HFFc6 (cell line): ENCODE measurements at places on chromosomes 6 and 20. TPM values are rescaled to one million over a fixed set of nuclear protein-coding genes. Genes with fewer than 3 reads are reported as not detected.

DNA sequence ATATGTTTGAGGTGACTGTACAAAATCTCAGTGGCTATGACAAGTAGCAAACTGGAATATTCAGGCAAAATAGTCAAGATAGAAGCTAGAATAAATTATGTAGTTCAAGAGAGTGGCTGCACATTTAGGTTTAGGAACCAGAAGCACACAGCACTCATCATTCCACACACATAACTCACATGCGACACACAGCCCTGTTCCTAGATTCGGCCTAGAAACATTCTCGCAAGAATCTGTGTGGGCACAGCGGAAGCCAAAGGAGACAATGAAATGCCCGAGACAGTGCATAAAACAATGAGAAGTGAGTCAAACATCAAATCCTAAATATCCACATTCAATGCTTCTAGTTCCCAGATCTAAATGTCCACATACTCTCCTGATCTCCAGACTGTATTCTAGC, 9.5 kb upstream of the SUPT3H start:
- peak; percentile 34 for DNase-seq
- H3K4me1 ChIP-seq, result peaks cover 41% of the 10 kb centered on the region
- H3K4me3 ChIP-seq, result no peak overlapping the region; the same call in 1 of the 2 replicates
- H3K27ac ChIP-seq, result peak overlapping the region; percentile 22
- no peaks in the 10 kb centered on the region for H3K36me3 ChIP-seq

GRCh38 chr6:107642095-107642860, 152.4 kb downstream of the SOBP start:
- H3K36me3 ChIP-seq, result no peaks in the 10 kb centered on the region
- H3K27me3 ChIP-seq, result peaks cover 9% of the 10 kb centered on the region
- no peak overlapping the region for H3K27ac ChIP-seq
- no peaks in the 10 kb centered on the region for H3K4me1 ChIP-seq

- no peak overlapping the region for H3K27ac ChIP-seq
- no peak overlapping the region for H3K4me3 ChIP-seq
- H3K36me3 ChIP-seq, result no peaks in the 10 kb centered on the region
- no peak for DNase-seq
- H3K27me3 ChIP-seq, result no peaks in the 10 kb centered on the region
- H3K4me1 ChIP-seq, result no peaks in the 10 kb centered on the region
These were observed 211.9 kb downstream of the CDH26 start for GRCh38 chr20:60170116-60170515.

DNA sequence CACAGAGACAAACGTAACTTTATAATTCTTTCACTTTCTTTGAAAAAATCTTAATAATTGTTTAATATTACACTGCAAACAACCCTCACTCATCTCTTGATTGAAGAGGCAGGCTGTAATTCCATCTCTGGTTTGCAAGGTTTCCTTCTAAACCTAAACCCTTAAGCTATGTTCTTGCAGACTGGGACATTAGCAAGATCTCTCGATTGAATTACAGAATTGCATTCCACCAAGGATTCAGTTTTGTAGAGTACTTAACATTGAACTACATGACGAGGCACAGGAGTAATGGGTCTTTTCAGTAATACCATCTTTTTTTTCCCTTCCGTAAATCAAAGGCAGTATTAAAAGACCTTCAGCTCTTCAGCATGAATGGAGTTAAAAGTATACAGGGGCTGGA, 111.6 kb upstream of the EEF1E1 start:
- H3K27me3 ChIP-seq, result peaks cover 4% of the 10 kb centered on the region
- H3K27ac ChIP-seq, result no peak overlapping the region
- DNase-seq, result no peak
- no peaks in the 10 kb centered on the region for H3K36me3 ChIP-seq
- peaks cover 13% of the 10 kb centered on the region for H3K4me1 ChIP-seq
- no peak overlapping the region; the same call in 1 of the 2 replicates for H3K4me3 ChIP-seq

DNA sequence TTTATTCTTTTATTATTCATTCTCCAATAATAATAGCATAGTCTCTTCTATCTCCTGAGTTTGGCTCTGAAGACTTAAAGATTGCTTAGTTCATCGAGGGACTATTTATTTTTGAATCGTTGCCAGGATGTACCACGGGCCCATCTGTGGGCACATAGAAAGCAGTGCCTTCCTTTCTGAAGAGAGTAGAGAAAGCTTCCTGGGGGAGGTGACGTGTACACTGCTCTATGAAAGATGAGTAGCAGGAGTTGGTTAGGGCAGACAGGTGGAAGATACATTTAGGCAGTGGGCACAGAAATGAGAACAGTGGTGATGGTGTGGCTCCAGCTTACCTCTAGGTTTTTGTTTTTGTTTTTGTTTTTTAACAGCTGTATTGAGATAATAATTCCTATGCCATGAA, 98.4 kb downstream of the CDKAL1 start:
- DNase-seq, result no peak
- H3K4me1 ChIP-seq, result peaks cover 7% of the 10 kb centered on the region
- H3K27me3 ChIP-seq, result no peaks in the 10 kb centered on the region
- no peak overlapping the region for H3K4me3 ChIP-seq
- no peak overlapping the region for H3K27ac ChIP-seq

DNA sequence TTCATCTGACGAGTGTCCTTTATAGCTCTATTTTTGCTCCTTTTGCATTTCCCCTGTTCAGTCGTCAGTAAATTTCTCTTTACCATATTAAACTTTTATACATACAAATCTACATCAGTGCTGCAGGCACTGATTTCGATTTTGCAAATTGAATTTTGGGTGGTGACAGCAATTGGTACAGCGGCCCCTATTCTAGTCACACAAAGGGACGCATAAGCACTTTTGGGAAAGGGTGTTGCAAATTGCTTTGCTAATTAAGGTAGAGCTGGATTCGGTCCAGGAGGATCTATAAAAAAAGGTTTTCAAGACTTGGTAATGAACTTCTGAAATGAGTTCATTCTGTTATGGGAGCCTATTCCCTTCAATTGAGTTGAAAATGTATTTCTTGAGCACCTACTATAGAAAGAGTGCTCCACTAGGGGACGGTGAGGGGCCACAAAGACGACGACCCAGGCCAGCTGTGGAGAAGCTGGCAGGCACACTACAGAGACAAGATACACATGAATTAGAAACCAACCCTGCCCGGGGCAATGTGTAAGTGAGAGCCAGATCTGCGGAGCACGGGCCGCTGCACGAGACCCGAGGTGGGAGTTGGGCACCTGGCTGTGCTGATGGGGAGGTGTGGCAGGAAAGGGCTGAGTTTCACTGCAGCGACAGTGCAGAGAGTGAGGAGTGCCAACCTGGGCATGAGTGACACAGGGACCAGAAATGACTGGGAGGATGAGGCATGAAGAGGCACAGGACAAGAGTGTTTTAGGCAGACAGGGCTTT, 5.4 kb downstream of the UQCC2 start:
- peaks cover 19% of the 10 kb centered on the region for H3K36me3 ChIP-seq
- no peak for DNase-seq
- H3K27me3 ChIP-seq, result no peaks in the 10 kb centered on the region; the same call in 1 of the 2 replicates
- peaks cover 48% of the 10 kb centered on the region for H3K4me1 ChIP-seq
- H3K4me3 ChIP-seq, result no peak overlapping the region

HMGCLL1 gene
- not detected in 3 replicates for total RNA-seq

VIP gene
- total RNA-seq, result not detected in 3 replicates
